ENCODE measurements at places on chromosomes 7 and 10.

DNA sequence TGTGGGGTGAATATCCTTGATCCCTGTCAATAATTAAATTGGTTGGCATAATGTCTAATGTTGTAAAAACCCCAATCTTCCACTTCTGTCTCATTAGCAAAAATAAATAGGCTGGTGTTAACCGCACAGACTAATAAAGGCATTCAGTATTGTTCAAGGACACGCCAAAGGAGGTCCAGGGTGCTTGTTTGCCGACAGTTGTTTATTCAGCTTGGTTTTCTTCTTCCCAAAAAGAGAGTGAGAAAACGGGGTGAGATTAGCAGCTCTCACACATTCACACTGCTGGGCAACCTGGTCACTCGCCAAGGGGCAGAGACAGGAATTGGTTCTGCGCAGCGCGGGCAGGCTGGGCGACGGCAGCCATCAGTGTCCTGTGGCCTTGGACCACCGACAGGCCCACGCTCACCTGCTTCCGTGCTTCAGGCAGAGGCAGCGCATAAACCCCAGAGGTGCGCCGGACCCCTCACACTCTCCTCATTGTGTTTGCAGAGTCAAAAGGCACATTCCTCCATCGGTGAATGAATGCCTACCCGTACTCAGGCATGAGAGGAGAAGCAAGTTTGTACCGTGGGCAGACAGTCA, 26.2 kb upstream of the LMBR1 start:
- no peak for DNase-seq

DNA sequence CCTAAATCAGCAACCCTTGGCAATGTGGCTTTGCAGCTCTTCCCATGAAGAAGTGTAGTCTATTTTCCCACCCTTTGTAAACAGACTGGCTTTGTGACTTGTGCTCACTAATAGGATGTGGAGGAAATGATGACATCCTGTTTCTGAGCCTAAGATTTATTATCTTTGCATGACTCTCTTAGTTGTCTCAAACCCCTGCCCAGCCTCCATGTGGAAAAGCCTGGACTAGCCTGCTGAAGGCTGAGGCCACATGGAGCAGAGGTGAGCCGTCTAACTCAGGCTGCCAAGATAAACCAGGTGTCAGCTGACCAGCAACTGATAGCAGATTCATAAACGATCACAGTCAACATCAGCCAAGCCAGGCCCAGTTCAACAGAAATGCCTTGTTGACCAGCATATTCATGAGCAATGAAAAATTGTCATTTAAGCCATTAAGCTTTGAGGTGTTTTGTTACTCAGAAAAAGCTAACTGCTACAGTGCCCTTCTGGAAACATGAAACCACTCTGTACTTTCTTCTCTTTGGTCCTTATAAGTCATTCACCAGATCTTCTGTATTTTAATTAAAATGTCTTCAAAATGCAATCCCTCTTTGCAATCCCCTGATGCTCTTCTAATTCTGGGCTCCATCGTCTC, 586.3 kb upstream of the ANKRD30A start:
- no peak for DNase-seq

DNA sequence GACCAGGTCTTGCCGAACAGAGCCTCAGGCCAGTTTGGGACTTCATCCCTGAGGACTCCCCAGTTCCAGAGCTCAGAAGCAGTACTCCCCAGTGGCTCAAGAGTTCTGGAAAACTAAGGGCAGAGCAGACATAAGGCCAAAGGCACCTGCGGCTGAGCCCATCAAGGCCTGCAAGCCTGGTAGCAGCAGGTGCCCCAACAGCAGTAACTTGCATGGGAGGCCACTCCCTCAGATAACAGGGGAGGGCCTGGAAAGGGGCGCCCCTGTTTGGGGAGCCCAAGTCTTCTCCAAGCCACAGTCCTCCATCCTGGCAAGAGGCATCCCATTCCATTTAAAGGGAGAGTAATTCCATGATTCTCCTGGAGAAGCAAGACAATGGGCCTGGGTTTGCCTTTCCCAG, 13.0 kb downstream of the POLL start:
- no peak for DNase-seq

- no peak for DNase-seq
Measured at GRCh38 chr7:26649388-26649787, 215.0 kb downstream of the SKAP2 start.

DNA sequence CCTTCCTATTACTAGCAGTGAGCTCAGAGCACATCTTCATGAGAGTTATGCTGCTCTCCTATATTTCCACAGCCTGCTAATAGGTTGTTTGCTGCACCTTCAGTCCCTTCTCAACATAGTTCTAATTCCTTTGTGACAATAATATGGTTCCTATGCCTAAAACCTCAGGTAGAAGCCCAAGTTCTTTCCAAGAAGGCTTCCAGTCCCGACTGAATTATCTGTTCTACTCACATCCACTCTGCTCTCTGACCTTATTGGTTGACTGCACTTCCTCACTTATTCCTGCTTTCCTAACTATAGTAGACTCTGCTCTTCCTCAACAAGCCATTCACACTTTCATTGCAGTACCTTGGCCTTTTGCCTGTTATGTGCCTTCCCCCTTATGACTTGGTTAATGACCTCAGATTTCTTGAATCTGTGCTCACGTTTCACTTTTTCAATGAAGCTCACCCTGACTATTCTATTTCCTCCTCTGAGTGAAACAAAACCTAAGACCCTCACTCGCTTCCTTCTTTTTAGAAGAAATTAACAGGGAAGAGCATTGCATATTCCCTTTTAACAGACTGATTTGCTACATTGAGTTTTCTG, 132.7 kb downstream of the MDFIC start:
- DNase-seq: no peak

DNA sequence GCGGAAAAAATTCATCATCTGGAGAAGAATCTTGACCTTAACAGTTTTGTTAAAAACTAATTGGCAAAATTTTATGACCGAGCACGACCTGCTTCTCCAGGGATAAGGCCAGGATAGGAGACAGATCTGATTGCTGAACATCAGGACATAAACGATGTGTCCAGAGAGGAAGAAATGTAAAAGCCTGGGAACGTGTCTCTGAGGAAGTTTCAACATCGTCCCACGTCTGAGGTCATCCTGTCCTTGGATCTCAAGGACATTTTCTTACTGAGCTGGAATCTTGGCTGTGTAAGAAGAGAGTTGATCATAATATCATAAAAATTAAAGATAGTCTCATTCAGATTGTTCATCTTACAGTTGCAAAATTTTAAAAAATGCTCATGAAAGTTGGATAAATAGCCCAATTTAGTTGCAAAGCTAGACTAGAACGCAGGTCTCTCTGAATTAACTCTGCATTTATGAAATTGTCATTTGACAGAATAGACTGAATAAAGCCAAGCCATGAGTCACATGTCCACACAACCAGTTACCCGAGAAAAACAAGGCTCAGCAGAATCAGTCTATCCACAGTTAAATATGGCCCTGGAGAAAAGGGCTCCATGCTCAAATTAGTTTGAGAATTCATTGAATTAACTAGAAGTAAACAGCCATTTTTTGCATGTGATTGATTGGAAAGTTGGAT, 120.0 kb upstream of the EGFR start:
- DNase-seq: no peak

DNA sequence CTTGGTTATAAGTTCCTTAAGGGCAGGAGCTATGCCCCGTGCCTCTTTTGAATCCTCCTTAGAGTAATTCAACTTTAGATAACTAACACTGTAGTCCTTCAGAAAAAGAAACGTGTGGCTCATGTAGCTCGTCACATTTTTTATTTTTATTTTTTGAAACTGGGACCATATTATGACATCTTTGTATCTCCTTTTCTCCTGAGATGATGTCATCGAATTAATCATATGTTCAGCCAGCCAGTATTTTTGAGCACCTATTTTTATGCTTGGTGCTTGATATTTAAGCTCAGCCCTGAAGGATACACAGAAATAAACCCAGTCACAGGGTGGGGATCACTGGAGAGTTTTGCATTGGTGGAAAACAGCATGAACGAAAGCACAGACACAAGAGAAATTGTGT, 22.6 kb upstream of the CELF2 start:
- no peak for DNase-seq

GRCh38 chr7:28621369-28621841, 209.1 kb downstream of the CREB5 start:
- no peak for DNase-seq

DNA sequence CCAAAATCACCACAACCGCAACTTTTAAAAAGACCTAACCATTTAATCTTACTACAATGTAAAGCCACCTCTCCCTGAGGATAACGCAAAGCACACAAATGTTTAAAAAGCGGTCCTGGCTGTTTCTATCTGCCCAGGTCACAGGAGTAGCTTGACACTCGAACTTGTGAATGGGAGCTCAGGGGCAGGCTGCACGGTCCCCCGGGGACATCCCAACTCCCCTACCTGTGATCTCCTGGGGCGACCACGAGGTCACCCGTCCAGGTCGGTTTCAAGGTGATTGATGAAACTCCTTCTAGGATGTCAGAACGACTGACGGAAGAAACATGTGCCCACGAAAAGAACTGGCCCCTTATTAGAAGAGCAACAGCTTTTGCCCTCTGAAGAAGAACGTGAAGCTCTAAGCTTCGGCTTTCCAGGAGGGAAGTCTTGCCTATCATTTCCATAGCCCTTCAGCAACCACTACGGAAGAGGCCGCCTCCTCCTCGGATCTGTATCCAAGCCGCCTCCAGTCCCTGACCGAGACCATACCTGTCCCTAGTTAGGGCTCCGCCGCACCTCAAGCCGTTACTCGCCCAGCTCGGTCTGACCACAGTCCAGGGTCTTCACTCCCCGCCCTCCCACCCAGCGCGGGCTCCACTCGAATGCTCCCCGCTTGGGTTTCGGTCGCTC, 459 bp downstream of the CYCS start:
- DNase-seq: no peak

- DNase-seq: peak; percentile 68
Measured at GRCh38 chr7:5525271-5526099, 101.9 kb upstream of the TNRC18 start.

GRCh38 chr10:100810091-100810834, 64.9 kb downstream of the PAX2 start:
- DNase-seq: no peak

DNA sequence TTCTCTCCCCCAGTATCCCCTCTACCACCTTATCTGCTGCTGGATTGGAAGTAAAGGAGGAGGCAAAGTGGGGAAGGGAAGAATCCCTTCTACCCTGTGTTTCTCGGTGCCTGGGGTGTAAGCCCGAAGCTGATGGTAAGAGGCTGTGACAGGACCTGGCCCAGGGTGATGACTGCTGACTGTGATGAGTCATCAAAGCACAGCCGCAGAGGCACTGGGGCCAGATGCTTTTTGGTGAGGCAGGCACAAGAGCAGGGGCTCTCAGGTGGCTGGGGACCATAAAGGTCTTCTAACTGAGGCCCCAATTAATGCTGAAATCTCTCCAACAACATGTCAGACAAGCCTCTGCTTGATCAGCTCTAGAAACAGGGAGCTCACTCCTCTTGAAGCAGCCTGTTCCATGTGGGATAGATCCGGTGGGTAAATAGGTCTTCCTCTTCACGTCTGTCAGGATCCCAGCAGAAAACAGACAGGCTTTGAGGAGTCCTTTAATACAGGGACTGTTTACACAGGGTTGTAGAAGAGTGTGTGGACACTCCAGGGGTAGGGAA, 86.1 kb upstream of the PCBD1 start:
- DNase-seq: peak; percentile 31
